ENCODE measurements at places on chromosomes 5 and 9. TPM values are rescaled to one million over a fixed set of nuclear protein-coding genes. Genes with fewer than 3 reads are reported as not detected.

The GRIA1 gene
- polyA plus RNA-seq = not detected

The ZDHHC11B gene
- not detected for polyA plus RNA-seq

The SVEP1 gene
- polyA plus RNA-seq = not detected

The PHAX gene
- polyA plus RNA-seq = 79.3 TPM

The NR6A1 gene
- not detected for polyA plus RNA-seq

The IRGM gene
- polyA plus RNA-seq = 1.8 TPM

All from CD4-positive, CD25-positive, alpha-beta regulatory T cell (primary cell).